Liver (tissue), 10 donors: ENCODE measurements at places on chromosomes 13 and 19.

- no peak for DNase-seq
Observed at GRCh38 chr13:43783820-43784219, 3.0 kb downstream of the ENOX1 start.

GRCh38 chr19:1248139-1248785 lies at the start of gene MIDN:
Gene MIDN, plus strand, starts transcription at chr19:1248583. Its CDS starts 1,714 bp downstream, at chr19:1250297.
- peak; percentile 77 for DNase-seq

DNA sequence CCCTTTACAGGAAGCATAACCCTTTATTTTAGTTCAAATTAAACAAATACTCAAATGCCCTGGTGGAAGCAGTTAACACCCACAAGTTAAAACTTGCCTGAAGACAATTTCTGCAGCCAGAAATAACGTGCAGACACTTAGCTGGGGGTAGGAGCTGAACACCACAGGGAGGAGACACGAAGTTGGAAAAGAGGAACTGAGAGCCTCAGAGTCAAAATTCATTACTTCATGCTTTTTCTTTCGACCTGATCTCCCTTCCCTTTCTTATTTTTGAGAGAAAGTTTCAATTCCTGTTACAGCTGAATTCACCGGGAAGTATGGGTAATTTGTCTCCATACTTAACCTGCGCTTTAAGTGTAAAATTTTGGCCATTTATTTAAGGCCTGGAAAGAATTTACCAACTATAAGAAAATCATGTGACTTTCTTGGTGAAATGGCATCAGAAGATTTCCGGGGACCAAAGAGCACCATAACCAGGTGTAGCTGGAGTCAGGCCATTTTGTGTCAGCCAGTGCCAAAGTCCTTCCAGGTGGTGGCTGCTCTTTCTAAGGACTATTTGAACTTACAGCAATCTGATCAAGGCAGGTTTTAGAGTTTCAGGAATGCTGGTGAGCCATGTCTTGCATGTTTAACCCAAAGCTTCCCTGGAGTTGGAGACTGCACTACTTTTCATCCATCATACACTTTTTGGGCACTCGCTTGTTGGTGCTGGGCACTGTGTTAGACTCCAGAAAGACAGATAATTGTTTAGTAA lies 46.5 kb upstream of the RCBTB2 start:
- peak; percentile 24 for DNase-seq

- DNase-seq = no peak
Observed at GRCh38 chr13:43574605-43575004, 212.2 kb downstream of the ENOX1 start.

DNA sequence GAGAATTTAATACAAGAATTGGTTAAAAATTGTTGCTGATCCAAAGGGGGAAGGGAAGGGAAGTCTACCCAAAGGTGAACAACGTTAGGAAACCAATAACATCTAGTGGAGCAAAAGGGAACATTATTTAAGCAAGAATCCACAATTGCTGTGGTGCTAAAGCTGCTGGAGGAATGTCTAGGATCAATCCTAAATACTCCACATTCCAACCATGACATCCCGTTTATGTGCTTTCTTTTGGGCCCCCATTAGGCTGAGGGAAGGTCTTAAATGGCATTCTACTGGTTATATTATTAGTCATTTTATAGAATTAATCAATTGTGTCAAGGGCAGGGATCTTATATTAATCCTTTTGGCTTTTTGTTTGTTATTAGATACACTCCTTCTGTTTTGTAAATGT lies 39.9 kb upstream of the VWA8 start:
- no peak for DNase-seq

DNA sequence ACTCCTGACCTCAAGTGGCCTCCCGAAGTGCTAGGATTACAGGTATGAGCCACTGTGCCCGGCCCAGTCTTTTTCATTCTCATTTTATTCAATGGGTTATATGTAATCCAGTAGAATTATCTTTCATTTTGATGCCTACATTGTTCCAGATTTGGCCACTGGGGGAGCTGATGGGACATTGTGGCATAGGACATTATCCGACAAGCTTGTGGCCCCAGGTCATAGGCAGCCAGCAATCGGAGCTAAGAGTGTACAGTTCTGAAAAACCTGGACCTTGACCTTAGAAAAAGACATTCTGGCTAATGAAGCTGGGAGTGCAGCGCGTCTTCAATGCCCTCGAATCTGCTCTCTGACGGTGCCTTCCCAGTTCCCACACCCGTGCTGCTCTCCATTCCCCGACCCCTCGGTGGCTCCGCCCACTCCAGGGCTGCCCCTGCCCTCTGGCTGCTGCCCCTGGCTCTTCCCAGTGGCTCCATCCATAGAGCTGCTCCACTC lies 108.7 kb downstream of the TEX29 start:
- no peak for DNase-seq

DNA sequence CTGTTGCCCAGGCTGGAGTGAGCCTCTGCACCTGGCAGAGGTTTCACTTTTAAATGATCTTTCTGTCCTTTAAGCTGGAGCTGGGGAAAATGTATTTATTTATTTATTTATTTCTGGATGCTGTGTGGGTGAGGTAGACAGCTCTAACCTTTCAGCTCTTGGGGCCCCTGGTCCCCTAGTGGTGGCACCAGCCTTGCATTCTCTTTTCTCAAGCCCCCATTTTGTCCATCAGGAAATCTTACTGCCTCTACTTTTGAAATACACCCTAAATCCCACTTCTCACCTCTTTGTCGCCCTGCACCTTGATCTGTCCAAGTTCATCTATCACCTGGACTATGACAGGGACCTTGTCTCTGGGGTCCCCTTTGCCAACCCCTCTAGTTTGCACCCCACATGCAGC lies 2.1 kb upstream of the B9D2 start:
- no peak for DNase-seq

- no peak for DNase-seq
Observed at GRCh38 chr19:44164327-44164672, 600 bp upstream of the ZNF226 start.
